Epithelial cell of umbilical artery (primary cell): ENCODE measurements at places on chromosomes 7 and 10. TPM values are rescaled to one million over a fixed set of nuclear protein-coding genes. Genes with fewer than 3 reads are reported as not detected.

The SLC13A1 gene
- not detected in 2 replicates for total RNA-seq

The HPSE2 gene
- not detected in 2 replicates for total RNA-seq

The PRF1 gene
- not detected in 2 replicates for total RNA-seq

The ELFN1 gene
- total RNA-seq, result 0.15 and 3.9 TPM in 2 replicates

The ADRB1 gene
- under 0.01 TPM in 2 replicates for total RNA-seq

The SFR1 gene
- total RNA-seq, result 12.0 and 16.4 TPM in 2 replicates

The AGR2 gene
- not detected in 2 replicates for total RNA-seq

The MYL7 gene
- not detected in 2 replicates for total RNA-seq

The FRAT2 gene
- total RNA-seq, result 13.8 and 14.0 TPM in 2 replicates

The CNTNAP2 gene
- not detected in 2 replicates for total RNA-seq

The ATG9B gene
- not detected in 2 replicates for total RNA-seq

The C10orf105 gene
- 0.15 TPM in 1 of 2 replicates, not detected in the other for total RNA-seq

The KCNH2 gene
- total RNA-seq, result under 0.01 and 0.15 TPM in 2 replicates

The EBF3 gene
- under 0.01 and 0.15 TPM in 2 replicates for total RNA-seq

The PRDX3 gene
- 214 and 241 TPM in 2 replicates for total RNA-seq

The LIPF gene
- not detected in 2 replicates for total RNA-seq

The C10orf90 gene
- total RNA-seq, result not detected in 2 replicates

The GUSB gene
- 15.0 and 26.3 TPM in 2 replicates for total RNA-seq

The TFEC gene
- total RNA-seq, result 1.7 and 1.9 TPM in 2 replicates

The CARD11 gene
- 1.7 and 6.2 TPM in 2 replicates for total RNA-seq

The PAX2 gene
- not detected in 2 replicates for total RNA-seq

The BTBD16 gene
- not detected in 2 replicates for total RNA-seq
